ENCODE measurements at places on chromosomes 2 and 18.

GRCh38 chr18:2423761-2424160 is 147.5 kb downstream of the METTL4 start:
- no peak overlapping the region for H3K4me3 ChIP-seq
- ATAC-seq, result no peak
- no peaks in the 10 kb centered on the region for H3K4me1 ChIP-seq
- no peak overlapping the region for H3K27ac ChIP-seq
- H3K27me3 ChIP-seq, result no peaks in the 10 kb centered on the region
- no peaks in the 10 kb centered on the region for H3K36me3 ChIP-seq

GRCh38 chr2:45280794-45281193 is 271.5 kb upstream of the SIX2 start:
- H3K36me3 ChIP-seq, result no peaks in the 10 kb centered on the region
- H3K4me1 ChIP-seq, result no peaks in the 10 kb centered on the region
- H3K27ac ChIP-seq, result no peak overlapping the region
- H3K4me3 ChIP-seq, result no peak overlapping the region

GRCh38 chr2:157245846-157246764 is 11.4 kb upstream of the GALNT5 start:
- H3K4me3 ChIP-seq, result no peak overlapping the region
- H3K27me3 ChIP-seq, result no peaks in the 10 kb centered on the region
- H3K36me3 ChIP-seq, result no peaks in the 10 kb centered on the region
- no peaks in the 10 kb centered on the region for H3K4me1 ChIP-seq
- ATAC-seq, result no peak
- H3K27ac ChIP-seq, result no peak overlapping the region

DNA sequence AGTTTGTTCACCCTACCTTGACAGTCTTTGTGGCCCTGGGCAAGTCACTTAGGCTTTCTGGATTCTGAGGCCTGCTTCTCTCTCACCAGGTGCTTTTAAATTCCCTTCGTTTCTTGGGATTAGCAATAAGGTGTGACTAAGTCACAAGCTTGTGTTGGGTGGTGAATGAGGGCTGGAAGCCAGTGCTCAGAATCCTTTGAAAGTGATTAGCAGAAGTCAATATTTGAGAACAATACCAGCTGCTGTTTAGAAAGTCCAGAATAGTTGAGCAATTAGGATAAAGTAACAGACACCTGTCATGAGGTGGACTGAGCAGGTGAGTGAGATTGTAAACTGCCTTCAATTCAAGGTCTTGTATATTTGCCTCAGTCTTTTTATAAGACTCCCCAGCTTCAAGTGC is 19.3 kb upstream of the MGAT5 start:
- H3K4me3 ChIP-seq, result no peak overlapping the region
- no peak for ATAC-seq
- no peak overlapping the region for H3K27ac ChIP-seq
- no peaks in the 10 kb centered on the region for H3K4me1 ChIP-seq
- H3K27me3 ChIP-seq, result no peaks in the 10 kb centered on the region

DNA sequence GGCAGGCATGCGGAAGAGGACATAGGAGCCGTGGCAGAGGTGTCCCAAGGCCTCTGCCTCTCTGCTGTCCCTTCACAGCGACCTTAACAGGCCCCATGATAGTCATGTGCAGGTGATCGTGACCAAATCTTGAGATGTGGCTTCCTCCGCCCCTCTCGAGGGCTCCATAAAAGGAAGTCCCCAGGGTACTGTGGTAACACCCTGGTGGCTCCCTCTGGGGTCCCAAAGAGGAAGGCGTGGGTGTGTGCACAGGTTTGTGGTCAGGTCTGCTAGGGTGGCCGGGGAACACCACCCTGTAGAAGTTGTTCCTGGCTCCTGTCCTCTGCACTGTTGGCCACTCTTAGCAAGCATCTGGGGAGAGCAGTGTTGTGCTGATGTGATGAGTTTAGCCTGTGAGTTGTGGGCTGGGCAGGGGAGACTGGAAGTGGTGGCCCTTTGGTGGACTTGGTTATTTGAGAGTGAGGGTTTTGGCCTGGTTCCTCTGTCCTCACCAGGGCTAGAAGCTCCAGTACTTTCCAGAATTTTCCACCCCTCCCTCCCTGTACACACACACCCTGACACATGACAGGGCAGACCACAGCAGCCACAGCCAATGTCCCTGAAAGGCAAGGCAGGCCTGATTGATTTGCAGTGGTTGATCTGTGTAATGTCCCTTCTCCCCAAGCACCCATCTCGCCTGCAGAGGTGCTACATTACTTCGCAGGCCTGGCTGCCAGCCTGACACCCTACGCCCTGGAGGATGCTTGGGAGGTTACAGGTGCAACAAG is 68.9 kb upstream of the BOD1L2 start:
- H3K36me3 ChIP-seq, result no peaks in the 10 kb centered on the region
- ATAC-seq, result no peak
- no peaks in the 10 kb centered on the region for H3K4me1 ChIP-seq
- no peak overlapping the region for H3K4me3 ChIP-seq

DNA sequence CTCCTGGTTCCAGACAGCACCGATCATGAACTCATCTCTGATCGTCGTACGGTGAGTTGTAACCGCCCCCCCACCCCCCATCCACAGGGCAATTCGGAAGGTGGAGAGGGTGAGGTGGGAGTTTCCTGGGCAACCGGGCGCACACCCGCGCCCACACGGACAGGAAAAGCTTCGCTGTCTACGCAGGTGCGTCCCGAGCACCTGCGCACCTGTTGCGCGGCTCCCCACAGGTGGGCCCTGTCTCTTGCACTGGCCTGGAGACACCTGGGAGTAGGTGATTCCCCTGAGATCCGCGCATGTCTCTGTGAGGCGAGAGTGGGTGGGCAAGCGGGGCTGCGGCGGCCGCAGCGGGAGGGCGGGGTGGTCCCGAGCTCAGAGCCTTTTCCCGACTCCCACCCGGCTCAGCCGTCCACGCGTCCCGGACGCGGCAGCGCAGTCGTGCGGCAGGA is 459 bp upstream of the ATP6V1C2 start:
- H3K36me3 ChIP-seq, result no peaks in the 10 kb centered on the region
- no peaks in the 10 kb centered on the region for H3K4me1 ChIP-seq
- ATAC-seq, result no peak
- H3K27me3 ChIP-seq, result peaks cover 64% of the 10 kb centered on the region
- no peak overlapping the region for H3K27ac ChIP-seq
- H3K4me3 ChIP-seq, result peak overlapping the region; percentile 51

GRCh38 chr18:48605408-48605845 is 66.6 kb downstream of the CTIF start:
- no peak overlapping the region for H3K27ac ChIP-seq
- H3K4me1 ChIP-seq, result peaks cover 6% of the 10 kb centered on the region
- ATAC-seq, result no peak
- no peaks in the 10 kb centered on the region for H3K36me3 ChIP-seq
- no peaks in the 10 kb centered on the region for H3K27me3 ChIP-seq

DNA sequence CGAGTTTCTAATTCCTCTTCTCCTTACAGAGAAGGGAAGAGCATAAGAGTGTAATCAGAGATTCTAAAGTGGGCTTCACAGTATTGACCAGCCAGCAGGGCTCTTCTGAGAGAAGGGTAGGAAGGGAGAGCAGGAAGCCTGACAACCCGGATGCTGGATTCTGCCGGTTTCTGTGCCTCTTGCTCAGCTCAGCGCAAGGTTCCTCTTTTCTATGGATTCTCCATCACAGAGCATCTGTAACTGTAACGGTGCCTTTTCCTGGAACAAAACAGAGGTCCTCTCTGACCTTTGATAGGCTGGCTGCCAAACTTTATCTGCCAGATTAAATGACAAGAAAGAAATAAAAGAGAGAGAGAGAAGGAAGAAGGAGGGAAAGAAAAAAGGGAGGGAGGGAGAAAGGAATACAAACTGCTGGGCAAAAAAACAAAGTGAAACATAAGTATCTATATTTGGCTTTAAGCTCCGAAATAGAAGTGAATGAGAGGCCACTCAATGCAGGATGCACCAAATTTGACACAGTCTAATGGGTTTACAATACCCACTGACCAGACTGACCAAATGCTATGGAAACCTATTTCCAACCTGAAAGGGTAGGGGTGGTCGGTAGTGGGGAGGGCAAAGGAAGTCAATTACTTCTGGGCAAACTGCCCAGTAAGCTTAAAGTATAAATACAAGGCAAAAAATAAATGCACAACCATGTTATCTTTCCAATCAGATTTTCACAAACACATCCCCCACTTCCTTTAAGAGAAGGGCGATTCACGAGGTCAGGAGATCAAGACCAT is 59.2 kb downstream of the PIEZO2 start:
- no peak overlapping the region for H3K4me3 ChIP-seq
- H3K36me3 ChIP-seq, result no peaks in the 10 kb centered on the region
- peaks cover 16% of the 10 kb centered on the region for H3K27me3 ChIP-seq
- ATAC-seq, result no peak

- H3K4me3 ChIP-seq, result no peak overlapping the region
- H3K27me3 ChIP-seq, result no peaks in the 10 kb centered on the region
- peaks cover 43% of the 10 kb centered on the region for H3K36me3 ChIP-seq
- no peaks in the 10 kb centered on the region for H3K4me1 ChIP-seq
- H3K27ac ChIP-seq, result no peak overlapping the region
- ATAC-seq, result peak; percentile 91
Measured at GRCh38 chr2:235050980-235051351, 99.1 kb downstream of the SH3BP4 start.

GRCh38 chr2:204860274-204860673 is 315.0 kb downstream of the PARD3B start:
- H3K4me1 ChIP-seq, result no peaks in the 10 kb centered on the region
- no peaks in the 10 kb centered on the region for H3K36me3 ChIP-seq

GRCh38 chr2:229642371-229642770 is 72.0 kb downstream of the DNER start:
- H3K27me3 ChIP-seq, result no peaks in the 10 kb centered on the region
- no peak overlapping the region for H3K4me3 ChIP-seq

GRCh38 chr18:26516964-26517363 is 31.4 kb downstream of the KCTD1 start:
- no peaks in the 10 kb centered on the region for H3K36me3 ChIP-seq
- H3K4me1 ChIP-seq, result peaks cover 21% of the 10 kb centered on the region
- no peak for ATAC-seq
- H3K27ac ChIP-seq, result no peak overlapping the region
- no peaks in the 10 kb centered on the region for H3K27me3 ChIP-seq

- H3K27me3 ChIP-seq, result peaks cover 32% of the 10 kb centered on the region
- no peaks in the 10 kb centered on the region for H3K4me1 ChIP-seq
- H3K36me3 ChIP-seq, result no peaks in the 10 kb centered on the region
- no peak for ATAC-seq
- no peak overlapping the region for H3K4me3 ChIP-seq
- H3K27ac ChIP-seq, result no peak overlapping the region
Measured at GRCh38 chr2:216320852-216321251, 51.4 kb downstream of the MARCHF4 start.

DNA sequence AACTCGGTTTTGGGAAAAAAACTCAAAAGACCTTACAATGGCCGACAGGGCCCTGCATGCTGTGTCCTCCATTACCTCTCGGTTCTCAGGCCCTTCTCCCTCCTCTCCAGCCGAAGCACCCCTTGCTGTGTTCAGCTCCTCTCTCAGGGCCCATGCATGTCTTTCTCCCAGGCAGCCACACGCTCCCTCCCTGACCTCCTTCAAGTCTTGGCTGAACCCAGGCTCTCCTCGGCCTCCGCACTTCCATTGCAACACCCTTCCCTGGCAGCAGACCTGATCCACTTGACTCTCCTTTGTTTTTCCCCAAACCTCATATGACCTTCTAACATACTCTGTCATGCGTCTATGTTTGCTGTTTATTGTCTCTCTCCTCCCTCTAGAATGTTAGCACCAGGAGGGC is 114.0 kb downstream of the CYP26B1 start:
- H3K4me3 ChIP-seq, result no peak overlapping the region
- peaks cover 29% of the 10 kb centered on the region for H3K27me3 ChIP-seq
- ATAC-seq, result peak; percentile 55
- H3K27ac ChIP-seq, result no peak overlapping the region
- H3K36me3 ChIP-seq, result no peaks in the 10 kb centered on the region
- no peaks in the 10 kb centered on the region for H3K4me1 ChIP-seq

GRCh38 chr2:46045888-46046287 is 251.3 kb upstream of the EPAS1 start:
- peaks cover 24% of the 10 kb centered on the region for H3K36me3 ChIP-seq
- no peak overlapping the region for H3K4me3 ChIP-seq
- ATAC-seq, result no peak
- H3K27ac ChIP-seq, result no peak overlapping the region
- no peaks in the 10 kb centered on the region for H3K4me1 ChIP-seq

DNA sequence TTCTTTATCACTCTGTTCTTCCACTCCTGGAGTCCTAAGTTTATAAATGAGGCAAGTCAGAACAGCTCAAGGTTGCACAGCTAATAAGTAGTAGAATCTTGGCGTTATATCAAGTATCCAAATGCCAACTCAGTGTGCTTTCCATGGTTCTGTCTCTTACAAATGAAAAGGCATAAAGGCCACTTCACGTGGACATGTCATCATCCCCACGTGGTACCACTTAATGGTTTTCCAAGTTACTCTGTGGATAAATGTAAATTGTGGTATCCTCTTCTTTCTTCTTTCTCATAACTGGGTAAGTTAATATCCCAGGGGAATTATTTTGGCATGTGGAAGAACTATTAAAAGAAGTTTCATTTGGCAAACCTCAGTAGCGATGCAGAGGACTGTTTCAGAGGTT is 131.5 kb upstream of the L3MBTL4 start:
- peaks cover 4% of the 10 kb centered on the region for H3K27me3 ChIP-seq
- H3K4me3 ChIP-seq, result no peak overlapping the region
- no peak overlapping the region for H3K27ac ChIP-seq
- no peaks in the 10 kb centered on the region for H3K36me3 ChIP-seq

DNA sequence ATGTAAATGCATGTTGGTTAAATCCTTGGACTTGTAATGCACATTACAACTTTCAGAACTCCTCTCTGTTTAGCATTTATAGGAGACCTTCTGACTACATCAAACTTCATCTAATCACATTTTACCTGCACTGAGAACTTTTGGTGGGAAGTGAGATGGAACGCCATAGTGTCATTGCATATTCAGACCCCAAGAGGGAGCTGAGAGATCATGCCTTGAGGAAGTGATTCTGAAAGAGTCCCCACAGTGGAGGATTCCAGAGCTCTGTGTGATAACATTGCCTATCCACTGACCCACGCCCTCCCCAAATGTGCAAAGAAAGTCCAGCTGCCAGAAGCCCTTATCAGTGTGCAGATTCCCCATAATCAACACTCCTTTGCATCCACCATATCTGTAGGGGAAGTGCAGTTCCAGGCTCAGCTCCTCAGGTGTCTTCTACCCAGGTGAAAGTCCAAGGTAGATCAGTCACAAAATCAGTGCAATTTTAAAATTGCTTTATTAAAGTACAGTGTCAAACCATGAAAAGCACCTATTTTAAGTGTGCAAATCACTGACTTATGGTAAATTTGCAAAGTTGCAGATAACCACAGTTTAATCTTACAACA is 212.4 kb downstream of the RPIA start:
- H3K4me3 ChIP-seq, result no peak overlapping the region
- H3K4me1 ChIP-seq, result no peaks in the 10 kb centered on the region
- no peak overlapping the region for H3K27ac ChIP-seq

DNA sequence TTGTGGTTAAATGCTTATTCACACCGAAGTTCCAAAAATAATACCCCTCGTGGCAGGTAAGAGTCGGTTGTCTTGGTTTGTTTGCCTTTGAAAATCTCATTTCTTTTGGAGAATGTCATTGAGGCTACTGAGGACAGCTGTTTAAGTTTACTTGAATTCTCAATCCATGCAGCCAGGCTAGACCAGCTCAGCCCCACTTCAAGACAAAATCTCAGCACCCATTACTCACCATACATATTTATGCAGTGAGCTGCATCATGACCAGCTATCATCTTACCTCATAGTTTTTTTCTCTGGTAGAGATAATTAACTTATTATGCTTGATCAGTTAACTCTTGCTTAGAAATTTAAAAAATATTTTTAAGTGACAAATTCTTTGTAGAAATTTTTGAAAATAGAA is 115.9 kb downstream of the HAUS1 start:
- no peak overlapping the region for H3K4me3 ChIP-seq
- H3K36me3 ChIP-seq, result peaks cover 20% of the 10 kb centered on the region
- H3K27me3 ChIP-seq, result no peaks in the 10 kb centered on the region
- no peaks in the 10 kb centered on the region for H3K4me1 ChIP-seq
